Uterus (tissue), 4 donors: ENCODE measurements at places on chromosomes 2 and 18. TPM values are rescaled to one million over a fixed set of nuclear protein-coding genes. Genes with fewer than 3 reads are reported as not detected.

DNA sequence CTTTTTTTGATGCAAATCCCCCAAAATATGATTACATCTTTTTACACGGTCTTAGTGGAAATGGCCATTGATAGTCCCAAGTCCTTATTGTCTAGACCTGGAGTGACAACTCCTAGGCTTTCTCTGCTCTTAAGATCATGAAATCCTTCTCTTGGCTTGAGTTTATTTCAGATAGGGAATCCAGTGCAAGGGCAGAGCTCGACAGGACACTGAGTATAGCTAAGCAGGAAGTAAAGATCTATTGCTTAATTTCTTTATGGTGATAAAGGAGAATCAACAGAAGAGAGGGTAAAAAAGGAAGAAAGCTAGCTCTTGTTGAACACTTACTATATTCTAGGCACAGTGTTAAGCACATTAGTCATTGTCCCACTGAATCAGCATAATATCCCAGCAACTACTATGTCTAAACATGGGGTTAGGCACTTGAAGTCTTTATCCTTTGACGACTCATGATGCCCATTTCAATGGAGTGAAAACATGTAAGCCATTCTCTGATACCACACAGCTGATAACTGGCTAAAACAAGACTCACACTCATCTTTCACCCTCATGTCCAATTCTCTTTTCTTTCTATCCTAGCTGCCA is 74.1 kb upstream of the LRATD1 start:
- no peak for DNase-seq

The CRYGD gene
- not detected for total RNA-seq

The ALLC gene
- not detected for total RNA-seq

GRCh38 chr2:168819050-168819715 is 16.7 kb downstream of the NOSTRIN start:
- no peak for DNase-seq

DNA sequence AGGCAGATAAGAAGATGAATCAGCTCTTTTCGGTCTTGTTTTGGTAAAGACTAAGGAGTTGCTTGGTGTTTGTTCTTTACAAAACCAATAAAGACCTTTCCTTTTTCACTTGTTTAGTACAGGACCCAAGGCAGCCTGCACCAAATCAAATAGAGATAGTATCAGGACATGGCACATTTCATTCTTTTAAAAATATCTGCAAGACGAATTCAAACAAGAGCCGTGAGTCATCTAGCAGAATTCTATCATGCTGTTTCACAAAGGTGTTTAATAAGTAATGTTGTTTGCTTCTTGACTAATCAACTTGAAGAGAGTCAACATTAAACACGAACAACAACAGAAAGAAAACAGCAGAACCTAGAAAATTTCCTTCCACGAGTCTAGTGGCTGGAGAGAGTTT is 102.8 kb upstream of the TTN start:
- no peak for DNase-seq

The RGPD4 gene
- total RNA-seq, result not detected
